Amniotic epithelial cell (primary cell): ENCODE measurements at places on chromosomes 2 and 18.
A peak's percentile ranks its signal among the peaks of the same experiment; 100 is the strongest.

GRCh38 chr2:7539760-7540159, 622.5 kb downstream of the RNF144A start:
- DNase-seq: peak; percentile 4

GRCh38 chr2:140658760-140659692, 1471.8 kb downstream of the LRP1B start:
- no peak for DNase-seq

GRCh38 chr18:43236921-43237320, 40.4 kb downstream of the SYT4 start:
- peak; percentile 0 for DNase-seq

DNA sequence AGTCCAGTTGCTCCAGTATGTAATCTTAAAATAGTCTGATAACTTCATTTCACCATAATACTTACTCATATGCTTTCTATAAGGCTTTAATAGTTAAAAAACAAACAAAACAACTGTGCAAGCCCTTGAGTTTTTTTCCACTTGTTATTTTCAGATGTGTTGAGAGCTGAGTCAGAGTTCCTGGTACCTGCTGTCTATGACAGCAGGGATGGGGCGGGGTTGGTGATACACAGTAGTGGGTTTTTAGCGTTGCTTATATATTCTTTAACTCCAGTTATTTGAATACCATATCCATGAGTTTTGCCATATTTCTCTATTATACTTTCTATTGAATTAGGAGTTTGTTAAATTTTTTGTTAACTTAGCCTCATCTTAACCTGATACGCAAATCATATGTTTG, 5.0 kb downstream of the NAPG start:
- DNase-seq: peak; percentile 34

GRCh38 chr2:80117401-80117800, 187.2 kb downstream of the LRRTM1 start:
- no peak for DNase-seq
